ENCODE measurements at places on chromosomes 3 and 15.

- peak; percentile 79 for DNase-seq
Measured at GRCh38 chr15:94080416-94080815, 150.9 kb upstream of the MCTP2 start.

GRCh38 chr3:65953301-65953812, 85.4 kb downstream of the MAGI1 start:
- DNase-seq = no peak

- DNase-seq = no peak
Measured at GRCh38 chr3:122245513-122246174, 62.2 kb downstream of the CASR start.

- DNase-seq = no peak
Measured at GRCh38 chr3:19950316-19950715, 3.4 kb downstream of the RAB5A start.

- no peak for DNase-seq
Measured at GRCh38 chr3:146501752-146502151, 32.4 kb upstream of the PLSCR2 start.

DNA sequence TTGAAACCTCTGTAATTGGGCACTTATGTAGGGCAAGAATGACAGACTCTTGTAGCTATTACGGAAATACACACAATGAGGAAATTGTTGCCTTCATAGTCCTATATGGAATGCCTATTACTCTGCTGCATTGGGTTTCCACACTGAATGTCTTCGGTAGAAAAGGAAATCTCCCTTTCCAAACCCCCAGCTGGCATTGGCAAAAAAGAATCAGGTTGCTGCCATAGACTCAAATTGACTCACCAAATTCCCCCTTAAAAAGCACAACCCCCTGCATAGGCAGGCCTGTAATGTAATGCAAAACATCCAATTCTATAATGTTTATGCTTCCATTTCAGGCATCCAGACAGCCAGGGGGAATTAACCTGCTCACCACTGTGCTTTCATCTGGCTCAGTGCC, 44.8 kb upstream of the NTRK3 start:
- no peak for DNase-seq

- DNase-seq = no peak
Measured at GRCh38 chr15:74184582-74185091, 11.1 kb downstream of the ISLR start.

GRCh38 chr3:47385007-47385406, 4.2 kb downstream of the PTPN23 start:
- DNase-seq = no peak

DNA sequence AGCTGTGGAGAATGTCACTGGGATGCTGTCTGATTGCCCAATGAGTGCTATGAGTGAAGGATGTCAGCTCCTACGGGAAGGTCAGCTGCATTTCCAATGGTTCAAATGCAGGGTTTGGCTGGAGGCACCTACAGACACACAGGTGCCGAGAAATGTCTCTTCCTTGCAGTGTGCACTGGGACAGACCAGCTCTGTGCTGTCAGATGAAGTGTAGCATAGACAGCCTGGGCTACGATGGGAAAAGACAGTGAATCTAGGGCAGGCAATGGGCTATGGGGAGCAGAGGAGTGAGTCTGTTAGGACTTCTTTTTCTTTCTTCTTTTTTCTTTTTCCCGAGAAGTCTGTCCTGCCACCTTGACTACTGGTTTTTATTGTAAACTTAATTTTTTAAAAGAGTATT, 223.1 kb upstream of the EOMES start:
- DNase-seq = no peak

- peak; percentile 92 for DNase-seq
Measured at GRCh38 chr3:59575113-59576001, 525.5 kb upstream of the CFAP20DC start.

DNA sequence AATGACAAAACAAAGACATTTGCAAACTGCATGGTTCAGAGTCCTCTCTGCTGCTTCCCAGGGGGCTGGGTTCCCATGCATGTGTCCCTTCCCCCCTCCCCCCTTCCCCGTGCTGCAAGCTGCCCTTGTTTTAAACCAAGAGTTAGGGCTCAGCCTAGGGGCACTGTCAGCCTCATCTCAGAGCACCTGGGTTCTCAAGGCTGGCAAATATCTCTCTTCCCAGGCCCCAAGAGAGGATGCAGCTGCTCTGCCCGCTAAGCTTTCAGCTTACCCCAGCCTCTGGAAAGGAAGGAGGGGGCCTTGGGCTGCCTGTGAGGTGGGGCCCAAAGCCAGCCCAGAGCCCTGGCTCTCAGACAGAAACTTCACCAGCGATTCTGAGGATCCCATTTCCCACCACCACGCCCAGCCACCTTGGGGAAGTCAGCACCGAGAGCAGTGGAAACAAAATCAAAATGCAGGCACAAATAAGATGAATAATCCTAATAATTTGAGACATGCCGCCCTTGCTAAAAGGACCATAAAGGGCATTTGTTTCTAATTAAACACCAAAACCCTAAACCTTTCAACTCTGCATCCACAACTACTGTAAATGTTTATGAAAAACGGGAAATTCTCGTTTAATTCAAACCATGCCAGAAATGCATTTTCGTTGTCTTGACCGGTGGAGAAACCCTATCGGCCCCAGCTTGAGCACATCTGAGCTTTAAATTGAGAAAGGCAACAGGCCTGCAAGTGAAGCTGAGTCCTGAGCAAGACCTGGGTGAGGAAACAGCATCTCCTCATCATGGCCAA, 67.7 kb upstream of the WNT5A start:
- no peak for DNase-seq

DNA sequence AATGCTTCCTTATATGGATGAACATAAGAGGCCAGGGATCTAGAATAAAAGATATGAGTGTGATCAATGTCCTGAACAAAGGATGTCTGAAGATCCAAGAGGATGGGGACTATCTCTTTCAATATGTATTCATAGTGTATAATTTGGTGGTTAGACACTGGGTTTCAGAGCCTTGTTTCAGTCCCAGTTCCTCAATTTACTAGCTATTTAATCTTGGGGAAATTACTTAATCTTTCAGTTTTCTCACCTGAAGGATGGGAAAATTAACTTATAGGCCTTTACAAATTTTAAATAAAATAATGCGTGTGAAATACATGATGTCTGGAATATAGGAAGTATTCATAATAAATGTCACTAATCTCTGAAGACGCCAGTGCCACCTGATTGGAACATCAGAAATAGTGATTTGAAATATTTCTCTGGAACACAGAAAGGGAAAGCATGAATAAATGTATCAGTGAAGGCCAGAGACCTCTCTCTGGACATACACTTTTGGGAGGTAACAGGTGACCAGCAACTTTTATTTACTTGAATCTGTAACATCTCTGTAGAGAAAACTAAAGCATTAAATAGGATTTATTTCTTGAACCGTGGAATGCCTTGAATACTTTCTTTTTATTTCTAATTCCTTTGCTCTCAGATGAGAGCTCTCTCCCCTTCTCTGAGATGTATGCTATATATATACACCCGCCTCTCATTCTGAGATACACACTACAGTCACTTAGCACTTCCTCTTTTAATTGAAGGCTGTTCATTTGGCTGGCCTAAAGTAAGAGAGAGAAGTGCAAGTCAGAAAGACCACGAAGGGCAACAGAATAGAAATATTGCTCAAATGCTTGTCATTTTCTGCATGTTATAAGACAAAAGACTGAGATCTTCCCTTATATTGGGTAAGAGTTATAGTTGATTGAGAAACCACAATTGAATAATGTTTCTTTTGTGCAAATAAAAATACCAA, 407.1 kb downstream of the LSAMP start:
- no peak for DNase-seq

DNA sequence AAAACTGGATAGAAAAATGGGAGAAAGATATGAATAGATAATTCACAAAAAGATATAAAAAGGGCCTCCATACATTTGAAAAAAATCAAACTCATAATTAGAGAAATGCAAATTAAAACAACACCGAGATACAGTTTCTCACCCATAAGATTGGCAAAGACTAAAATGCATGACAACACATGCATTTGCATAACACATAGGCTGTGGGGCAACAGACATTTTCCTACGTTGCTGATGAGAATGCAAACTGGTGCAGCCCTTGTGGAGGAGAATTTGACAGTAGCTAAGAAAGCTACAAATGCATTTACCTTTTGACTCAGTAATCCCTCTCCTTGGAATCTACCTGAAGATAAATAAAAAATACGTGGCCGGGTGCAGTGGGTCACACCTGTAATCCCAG, 11.4 kb upstream of the CAND2 start:
- DNase-seq = no peak

DNA sequence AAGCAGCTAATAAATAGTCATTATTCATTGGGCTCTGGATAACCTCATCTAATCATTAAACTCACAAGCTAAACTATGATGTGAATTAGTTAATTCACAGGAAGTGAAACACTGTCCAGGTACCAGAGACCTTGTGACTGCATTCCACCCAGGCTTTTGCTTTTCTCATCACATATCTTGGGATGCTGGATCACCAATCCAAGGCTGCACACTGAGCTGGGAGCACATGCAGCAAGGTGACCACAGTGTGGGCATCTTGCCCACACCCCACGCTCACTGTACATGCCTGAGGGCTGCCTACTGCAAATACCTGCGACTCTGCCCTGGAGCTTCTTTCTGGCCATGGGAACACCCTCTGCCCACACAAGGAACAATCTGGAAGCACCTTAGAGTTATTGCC, 40.6 kb upstream of the TNFAIP8L3 start:
- no peak for DNase-seq

DNA sequence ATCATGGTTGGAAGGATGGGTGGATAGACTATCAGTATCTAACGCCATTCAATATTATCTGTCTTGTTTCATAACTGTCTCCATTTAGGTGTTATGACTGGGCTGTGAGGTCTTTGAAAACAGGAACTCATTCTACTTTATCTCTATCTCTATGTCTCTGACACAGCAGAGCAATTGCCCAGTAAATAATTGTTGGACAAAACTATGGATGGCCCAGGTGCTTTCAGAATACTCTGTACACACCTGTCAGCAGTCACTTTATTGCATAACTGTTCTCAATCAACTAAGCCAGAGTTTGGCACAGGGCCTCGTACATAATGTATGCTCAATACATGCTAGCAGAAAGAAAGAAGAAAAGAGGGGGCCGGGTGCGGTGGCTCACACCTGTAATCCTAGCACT, 210.3 kb downstream of the OPA1 start:
- no peak for DNase-seq

GRCh38 chr15:41836073-41836472, 2.6 kb upstream of the PLA2G4B start:
- no peak for DNase-seq

DNA sequence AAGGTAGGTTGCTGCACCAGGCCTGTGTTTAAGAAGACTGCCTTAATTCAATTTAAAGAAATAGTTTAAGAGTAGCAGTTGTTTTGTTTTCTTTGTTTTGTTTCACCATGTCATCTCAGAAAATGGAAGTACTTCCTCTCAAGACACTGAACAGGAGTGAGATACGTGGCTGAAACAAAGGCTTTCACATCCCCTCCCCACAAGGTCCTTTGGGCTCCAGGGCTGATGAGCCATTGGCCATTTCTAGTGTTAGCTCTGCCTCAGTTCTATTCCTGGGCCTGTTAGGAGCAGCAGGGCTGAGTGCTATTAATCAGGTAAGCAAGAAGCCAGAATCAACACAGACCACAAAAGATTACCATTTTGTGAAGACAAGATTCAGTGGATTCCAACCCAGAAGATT, 132.8 kb downstream of the KCNAB1 start:
- DNase-seq = no peak

DNA sequence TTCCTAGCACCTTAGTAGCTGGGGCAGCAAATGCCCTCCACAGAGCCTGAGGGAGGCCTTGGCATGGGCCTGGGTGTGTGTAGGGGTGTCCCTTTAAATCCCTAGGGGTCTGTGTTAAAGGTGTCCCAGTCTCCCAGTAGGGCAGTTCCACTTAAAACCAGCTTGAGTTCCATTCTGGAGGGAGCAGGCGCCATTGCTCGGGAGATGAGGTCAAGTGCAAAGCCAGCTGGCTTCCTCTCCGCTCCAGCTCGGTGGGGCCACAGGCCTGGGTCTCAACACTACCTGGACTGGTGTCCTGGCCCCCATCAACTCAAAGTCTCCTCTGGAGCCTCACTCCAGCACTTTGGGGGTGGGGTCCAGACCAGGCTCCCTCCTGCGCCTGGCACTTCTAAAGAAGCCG, 25.2 kb downstream of the FEM1B start:
- no peak for DNase-seq

DNA sequence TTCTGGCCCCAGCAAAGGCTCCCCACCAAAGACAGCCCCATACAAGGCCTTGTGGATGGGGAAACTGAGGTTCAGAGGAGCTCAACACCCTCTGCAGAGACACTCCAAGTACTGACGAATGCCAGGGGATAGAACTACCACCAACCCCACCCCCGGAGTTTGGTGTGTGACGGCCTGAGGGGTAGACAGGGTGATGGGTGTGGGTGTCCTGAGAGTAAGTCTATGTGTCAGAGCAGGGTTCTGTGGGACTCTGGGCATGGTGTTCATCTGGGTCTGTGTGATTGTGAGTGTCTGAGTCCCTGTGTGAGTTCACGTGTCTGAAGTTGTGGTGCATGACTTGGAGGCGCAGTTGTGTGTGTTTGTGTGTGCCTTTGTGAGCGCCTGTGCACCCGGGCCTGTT, 7.4 kb downstream of the PTH1R start:
- no peak for DNase-seq

DNA sequence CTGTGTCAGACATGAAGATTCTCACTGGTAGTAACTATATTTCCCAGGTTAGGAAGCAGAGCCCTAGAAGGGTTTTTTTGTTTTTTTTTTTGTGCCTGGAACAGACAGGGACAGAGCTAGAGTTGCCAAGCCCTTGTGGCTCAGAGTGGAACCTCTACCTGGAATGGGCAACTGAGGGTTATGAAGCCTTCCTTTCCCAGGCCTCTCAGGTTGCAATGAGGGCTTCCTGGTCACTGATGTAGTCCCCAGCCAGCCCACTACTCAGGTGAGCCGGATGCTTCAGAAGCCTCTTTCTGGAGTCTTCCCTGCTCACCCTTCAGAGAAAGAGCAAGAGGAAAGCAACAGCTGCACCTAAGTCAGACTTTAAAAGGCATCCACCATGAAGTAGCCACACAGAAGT, 48.8 kb upstream of the MANF start:
- DNase-seq = no peak

DNA sequence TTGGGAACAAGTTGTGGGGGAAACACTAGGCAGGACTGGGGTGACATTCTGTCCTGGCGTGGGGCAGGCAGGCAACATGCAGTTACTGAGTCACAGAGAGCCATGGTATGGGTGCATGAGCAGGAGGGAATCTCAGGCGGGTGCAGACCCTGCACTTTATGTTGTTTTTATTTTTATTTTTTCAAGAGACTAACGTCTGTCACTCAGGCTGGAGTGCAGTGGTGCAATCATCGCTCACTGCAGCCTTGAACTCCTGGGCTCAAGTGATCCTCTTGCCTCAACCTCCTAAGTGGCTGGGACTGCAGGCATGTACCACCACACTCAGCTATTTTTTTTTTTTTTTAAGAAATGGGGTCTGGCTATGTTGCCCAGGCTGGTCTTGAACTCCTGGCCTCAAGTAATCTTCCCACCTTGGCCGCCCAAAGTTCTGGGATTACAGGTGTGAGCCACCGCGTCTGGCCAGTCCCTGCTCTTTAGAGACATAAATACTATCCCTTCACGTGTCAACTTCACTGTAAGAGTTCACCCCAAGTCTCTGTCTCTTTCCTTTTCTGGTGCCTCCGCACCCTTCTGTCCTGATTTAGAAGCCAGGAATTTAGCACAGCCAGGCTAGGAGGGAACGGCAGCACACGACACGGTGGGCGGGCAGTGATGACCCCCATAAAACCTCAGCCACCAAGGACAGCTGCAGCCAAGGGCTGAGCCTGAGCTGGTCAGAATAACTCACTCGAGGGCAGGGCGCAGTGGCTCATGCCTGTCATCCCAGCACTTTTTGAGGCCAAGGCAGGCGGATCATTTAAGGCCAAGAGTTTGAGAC, 72.8 kb upstream of the IQSEC1 start:
- peak; percentile 19 for DNase-seq

All from sciatic nerve (tissue), 2 donors.